Gastrocnemius medialis (tissue), 4 donors: ENCODE measurements at places on chromosomes 2 and 18.
A peak's percentile ranks its signal among the peaks of the same experiment; 100 is the strongest.

GRCh38 chr2:71547616-71548285 lies 94.4 kb downstream of the DYSF start:
- DNase-seq, result no peak

DNA sequence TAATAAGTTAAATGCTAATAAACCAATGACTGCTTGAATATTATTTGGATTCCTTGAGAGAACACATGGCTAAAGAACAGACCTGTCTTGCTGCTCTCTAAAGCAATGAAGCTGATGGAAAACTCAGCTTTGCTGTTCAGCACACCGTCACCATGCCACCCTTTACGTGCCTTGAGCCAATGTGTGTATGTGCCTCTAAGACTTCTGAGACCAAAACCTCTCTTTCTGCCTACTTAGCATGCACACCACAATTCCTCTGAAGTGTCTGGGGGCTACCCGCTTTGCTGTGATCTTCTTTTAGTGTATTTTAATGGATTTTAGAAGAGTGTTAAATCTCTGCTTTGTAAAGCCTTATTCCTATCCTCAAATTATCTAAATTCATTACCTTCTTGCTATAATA lies 345.0 kb downstream of the DPP10 start:
- no peak for DNase-seq

DNA sequence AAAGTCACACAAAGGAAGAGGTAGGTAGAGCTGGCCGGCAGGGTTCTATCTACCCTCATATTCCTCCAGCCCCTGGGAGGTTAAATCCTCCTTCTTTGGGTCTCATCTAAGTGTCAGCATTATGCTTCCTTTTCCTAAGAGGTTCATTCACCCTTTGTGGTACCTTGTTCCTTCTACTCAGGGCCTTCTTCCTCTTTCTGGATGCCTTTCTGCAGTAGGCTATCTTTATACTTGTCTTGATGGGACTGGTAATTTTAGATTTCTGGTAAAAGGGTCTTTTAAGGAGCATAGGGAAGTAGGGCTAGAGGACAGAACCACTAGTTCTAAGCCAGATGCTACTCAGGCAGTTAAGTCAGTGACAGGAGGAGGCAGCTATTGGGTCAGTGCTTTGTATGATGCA lies 13.7 kb upstream of the TNP1 start:
- no peak for DNase-seq

DNA sequence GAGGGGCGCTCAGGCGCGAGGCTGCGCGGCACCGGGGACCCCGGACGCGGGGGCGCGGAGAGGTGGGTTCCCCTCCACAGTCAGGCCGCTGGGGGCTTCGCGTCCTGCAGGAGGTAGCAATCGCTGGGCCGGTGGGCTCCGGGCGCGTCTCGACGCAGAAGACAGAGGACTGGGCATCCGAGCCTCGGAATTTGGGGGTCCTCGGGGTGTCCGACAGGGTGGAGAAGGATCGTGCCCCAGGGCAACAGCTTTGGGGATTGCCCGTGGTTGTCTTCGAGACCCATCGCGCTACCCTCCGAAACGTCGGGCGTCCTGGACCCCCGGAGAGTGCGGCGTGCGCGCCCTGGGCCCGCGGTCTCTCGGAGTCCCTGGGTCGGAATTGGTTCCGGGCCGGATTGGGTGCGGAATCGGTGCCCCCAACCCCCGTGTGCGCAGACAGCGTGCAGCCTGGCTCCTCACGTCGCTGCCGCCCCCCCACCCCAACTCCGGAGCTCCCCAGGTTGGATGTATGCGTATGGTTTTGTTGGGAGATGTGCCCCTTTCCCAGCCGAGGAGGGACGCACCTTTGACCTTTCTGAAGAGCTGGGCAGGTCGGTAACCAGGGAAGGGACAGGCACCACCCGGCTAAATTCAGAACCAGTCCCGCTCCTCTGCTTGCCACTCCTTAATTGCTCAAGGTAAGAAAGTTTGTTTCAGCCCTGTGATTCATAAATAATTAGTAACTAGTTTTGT lies 750 bp downstream of the NPAS2 start:
- no peak for DNase-seq

DNA sequence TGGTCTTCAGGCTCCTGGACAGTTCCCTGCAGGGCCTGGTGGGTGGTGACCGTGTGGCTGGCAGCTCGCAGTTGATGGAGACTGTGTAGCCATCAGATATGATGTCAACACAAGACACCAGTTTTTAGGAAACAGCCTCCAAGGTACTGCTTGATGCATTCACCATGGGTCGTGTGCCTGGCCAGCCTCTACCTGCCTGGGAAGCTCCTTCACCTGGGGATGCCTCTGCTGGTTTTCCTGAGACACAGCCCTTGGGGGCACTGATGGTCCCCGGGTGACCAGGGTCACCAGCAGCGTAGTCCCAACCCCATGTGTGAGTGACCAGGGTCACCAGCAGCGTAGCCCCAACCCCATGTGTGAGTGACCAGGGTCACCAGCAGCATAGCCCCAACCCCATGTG lies 33.6 kb upstream of the KCNG2 start:
- no peak for DNase-seq

GRCh38 chr2:12469141-12469561 lies 247.6 kb upstream of the TRIB2 start:
- no peak for DNase-seq

DNA sequence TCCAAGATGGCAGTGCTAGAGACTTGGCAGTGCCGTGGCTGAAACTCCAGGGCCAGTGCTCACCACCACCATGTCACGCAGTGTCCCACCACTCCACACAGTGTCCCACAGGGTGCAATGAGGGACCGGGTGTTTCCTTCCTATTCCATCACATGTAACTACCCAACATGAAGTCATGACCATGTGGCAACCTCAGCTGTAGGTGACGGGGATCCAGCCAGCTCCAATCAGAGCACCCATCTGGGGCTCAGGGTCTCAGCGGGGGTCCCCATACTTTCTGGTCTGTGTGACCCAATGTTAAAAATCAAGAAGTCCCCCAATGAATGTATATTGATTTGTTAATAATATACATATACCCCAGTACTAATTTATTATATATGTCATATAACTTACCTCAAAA lies 52.1 kb downstream of the PTGR3 start:
- no peak for DNase-seq

DNA sequence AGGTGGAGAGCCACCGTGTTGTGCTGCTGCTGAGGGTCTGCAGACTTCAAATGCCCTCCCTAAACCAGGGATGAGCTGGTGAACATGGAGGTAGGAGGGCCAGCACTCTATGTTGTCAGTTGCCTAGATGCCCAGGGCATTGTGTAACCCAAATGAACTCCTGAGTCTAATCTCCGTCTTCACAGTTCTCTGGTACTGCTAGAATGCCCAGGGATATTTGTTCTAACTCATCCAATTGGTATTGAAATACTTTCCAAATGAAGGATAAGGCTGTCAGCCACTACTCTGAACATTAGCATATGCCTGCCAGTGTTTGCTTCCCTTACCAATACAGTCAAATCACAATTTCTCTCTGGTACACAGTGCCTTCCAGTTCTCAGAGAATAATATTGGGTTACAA lies 492.6 kb downstream of the SLC4A3 start:
- no peak for DNase-seq

- no peak for DNase-seq
Observed at GRCh38 chr18:2060086-2060485, 511.2 kb downstream of the METTL4 start.

DNA sequence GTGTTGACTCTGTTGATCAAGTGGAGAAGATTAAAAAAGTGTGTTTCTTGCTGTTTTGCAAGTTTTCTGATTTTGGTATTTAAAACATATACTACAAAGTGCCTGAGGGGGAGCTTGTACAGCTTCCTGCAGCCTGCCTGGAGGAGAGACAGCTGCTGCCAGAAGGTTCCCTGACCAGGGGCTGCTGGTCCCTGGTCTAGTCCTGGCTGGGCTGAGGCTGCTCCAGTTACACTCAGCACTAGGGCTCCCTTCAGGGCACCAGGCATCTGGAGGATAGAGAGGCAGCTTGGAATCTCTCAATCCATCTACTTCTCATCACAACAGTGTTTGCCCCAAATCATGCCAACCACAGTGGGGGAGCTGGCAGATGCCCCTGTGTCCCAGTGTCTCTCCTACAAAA lies 4.8 kb downstream of the MC2R start:
- DNase-seq, result no peak

- DNase-seq, result no peak
Observed at GRCh38 chr2:3292416-3292815, 85.2 kb downstream of the EIPR1 start.

GRCh38 chr2:197107291-197108269 lies 181.1 kb upstream of the PGAP1 start:
- peak; percentile 68 for DNase-seq

- DNase-seq, result peak; percentile 27
Observed at GRCh38 chr2:12501469-12502158, 215.1 kb upstream of the TRIB2 start.

GRCh38 chr2:120486946-120487345 lies 141.0 kb downstream of the INHBB start:
- DNase-seq, result peak; percentile 62

DNA sequence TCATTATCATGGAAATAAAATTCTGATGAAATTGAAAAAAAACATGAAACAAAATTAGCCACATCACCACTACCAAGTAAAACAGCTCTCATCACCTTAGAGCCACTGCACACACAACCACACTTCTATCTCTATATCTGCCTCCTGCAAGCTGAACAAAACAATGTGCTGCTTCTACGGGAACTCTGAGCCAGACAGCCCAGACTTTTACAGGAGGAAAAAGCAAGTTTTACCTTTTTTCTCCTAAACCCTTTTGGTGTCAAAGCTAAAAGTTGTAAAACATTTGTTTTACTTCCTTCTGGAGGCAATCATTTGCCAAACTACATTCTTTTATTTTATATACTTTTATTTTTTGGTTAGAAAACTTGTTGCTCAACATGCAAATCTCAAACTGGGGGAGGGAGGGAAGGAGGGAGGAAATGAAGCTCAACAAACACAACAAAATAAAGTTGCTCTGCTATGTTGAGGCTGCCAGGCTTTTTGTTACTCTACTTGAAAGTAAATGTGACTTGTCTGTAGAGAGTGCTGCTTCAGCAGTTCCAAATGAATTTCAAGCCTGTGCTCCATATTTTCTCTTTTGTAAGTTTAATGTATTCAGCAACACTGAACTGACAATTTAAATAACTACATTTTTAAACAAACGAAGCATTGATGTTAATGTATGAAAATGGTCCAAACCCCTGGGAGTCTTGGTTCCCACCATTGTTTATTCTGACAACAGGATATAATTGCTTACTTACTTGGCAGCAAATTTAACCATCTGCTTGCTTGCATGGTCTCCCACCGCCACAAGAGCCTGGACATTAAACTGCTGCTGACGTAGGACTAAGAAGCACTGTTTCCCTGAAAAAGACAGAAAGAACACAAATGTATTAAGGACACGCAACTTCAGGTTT lies 24.5 kb downstream of the DARS1 start:
- DNase-seq, result no peak

GRCh38 chr18:59065684-59066083 lies 74.0 kb upstream of the SEC11C start:
- no peak for DNase-seq
